ENCODE measurements at places on chromosomes 16 and 17. TPM values are rescaled to one million over a fixed set of nuclear protein-coding genes. Genes with fewer than 3 reads are reported as not detected.

GRCh38 chr16:57709663-57710062 lies 15.1 kb downstream of the DRC7 start:
- DNase-seq = no peak

DNA sequence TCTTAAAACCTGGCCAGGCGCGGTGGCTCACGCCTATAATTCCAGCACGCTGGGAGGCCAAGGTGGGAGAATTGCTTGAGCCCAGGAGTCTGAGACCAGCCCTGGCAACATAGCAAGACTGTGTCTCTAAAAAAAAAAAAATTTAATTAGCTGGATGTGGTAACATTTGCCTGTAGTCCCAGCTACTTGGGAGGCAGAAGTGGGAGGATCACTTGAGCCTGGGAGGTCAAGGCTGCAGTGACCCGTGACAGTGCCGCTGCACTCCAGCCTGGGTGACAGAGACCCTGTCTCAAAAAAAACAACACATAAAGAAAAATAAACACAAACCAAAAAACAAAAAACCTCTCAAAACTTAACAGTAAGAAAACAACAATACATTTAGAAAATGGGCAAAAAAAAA lies 106.3 kb downstream of the SMG6 start:
- DNase-seq = no peak

DNA sequence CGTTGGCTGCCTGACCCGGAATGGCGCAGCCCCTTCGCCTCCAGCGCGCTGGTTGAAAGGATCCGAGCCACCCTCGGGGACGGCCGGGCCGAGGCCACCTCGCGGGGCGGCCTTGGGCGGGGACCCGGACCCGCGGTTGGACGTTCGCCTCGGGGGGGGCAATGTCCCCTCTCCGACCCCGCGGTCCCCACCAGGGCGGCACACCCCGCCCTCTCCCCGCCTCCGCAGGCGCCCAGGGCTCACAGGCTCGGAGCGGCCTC lies 1.0 kb upstream of the SOX8 start:
- DNase-seq = no peak

Gene VKORC1
- polyA plus RNA-seq = 120 TPM

Measured in adrenal gland (tissue), 19 donors.